ENCODE measurements at places on chromosomes 5 and 9. TPM values are rescaled to one million over a fixed set of nuclear protein-coding genes. Genes with fewer than 3 reads are reported as not detected.

Gene CCNI2
- 1.1 TPM for total RNA-seq

Gene SLC45A2
- not detected for total RNA-seq

Gene DDX4
- not detected for total RNA-seq

Gene PCDHAC1
- total RNA-seq = not detected

Gene GPR151
- total RNA-seq = not detected

Gene PCDHGB7
- total RNA-seq = 1.9 TPM

Gene MYMK
- total RNA-seq = not detected

Gene KIF4B
- total RNA-seq = not detected

Gene FBP2
- not detected for total RNA-seq

Gene SLC36A3
- total RNA-seq = not detected

Gene BAAT
- total RNA-seq = not detected

Gene C5orf46
- not detected for total RNA-seq

Gene OTULINL
- 0.80 TPM for total RNA-seq

Gene NIPAL4
- 3.1 TPM for total RNA-seq

DNA sequence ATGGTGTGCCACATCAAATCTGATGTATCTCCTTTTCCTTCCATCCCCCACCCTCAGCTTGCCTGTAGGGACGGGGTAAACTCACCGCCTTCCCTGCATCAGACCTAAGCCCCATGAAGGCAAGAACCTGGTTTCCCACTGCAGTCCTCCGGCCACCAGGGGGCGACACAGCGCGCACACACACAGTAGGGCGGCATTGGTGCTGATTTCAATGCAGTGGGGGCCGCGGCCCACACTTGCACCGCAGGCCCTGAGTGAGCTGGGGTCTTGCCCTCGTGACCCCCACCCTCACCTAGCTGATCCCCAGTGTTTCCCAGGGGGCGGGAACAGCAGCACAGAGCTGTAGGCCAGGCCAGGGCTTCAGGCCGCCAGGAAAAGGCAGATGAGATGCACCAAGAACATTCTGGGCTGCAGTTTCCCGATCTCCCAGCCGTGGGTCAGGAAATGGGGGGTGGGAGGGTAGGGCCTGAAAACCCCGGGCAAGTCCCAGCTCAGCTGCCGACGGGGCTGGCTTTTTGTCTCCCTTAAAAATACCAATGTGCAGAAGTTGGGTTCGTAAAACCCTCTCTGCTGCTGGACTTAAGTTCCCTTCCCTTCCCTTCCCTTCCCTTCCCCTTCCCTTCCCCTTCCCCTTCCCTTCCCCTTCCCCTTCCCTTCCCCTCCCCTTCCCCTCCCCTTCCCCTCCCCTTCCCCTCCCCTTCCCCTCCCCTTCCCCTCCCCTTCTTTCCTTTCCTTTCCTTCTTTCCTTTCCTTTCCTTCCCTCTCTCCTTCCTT is 19.5 kb downstream of the FAM163B start:
- peak; percentile 35 for DNase-seq

DNA sequence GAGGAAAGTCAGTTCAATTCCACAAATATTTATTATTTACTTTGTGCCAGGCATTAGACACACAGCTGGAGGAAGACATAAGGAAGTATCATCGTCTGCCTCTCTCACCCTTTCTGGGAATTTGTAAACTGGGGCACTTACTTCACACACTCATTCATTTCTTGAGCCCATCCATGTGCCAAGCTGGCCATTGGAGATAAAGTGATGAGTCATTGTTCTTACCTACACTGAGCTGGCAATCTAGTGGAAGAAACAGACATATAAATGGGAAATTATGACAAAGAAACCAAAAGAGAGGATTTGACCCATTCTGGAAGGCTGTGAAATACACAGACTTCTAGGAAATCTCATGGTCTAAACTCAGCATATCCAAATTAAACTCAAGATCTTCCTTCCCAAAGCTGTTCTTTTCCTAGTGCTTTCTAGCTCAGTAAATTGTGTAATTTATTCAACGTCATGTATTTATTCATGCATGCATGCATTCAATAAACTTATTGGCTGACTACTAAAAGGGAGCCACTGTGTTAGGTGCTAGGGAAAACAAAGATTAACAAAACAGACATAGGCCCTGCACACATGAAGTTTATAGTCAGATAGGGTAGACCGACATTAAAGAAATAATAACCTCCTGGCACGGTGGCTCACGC is 65.3 kb downstream of the SH3RF2 start:
- no peak for DNase-seq

DNA sequence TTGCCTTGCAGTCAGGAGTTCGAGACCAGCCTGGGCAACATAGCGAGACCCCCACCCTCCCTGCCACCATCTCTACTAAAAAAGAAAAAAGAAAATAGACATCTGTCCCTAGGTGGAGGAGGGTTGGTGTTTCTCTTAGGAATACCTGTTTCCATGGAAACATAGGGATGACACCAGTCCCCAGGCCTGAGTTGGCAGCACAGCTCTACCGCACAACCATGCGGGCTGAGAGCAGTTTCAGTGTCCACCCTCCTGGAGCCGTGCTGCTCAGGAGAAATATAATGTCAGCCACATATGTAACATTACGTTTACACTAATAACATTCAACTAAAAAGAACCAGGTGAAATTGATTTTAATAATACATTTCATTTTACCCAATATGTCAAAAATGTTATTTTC is 39.3 kb upstream of the CDK20 start:
- no peak for DNase-seq

- no peak for DNase-seq
Observed at GRCh38 chr5:127615916-127616315, 33.0 kb upstream of the CTXN3 start.

- DNase-seq = no peak
Observed at GRCh38 chr5:10920400-10920799, 159.4 kb upstream of the DAP start.

- DNase-seq = no peak
Observed at GRCh38 chr5:79798893-79799590, 109.4 kb downstream of the CMYA5 start.

GRCh38 chr5:82497242-82497641 is 219.1 kb upstream of the RPS23 start:
- DNase-seq = no peak

GRCh38 chr5:16842896-16843295 is 93.2 kb downstream of the MYO10 start:
- no peak for DNase-seq

GRCh38 chr9:99373912-99374311 is 151.8 kb downstream of the SEC61B start:
- no peak for DNase-seq

GRCh38 chr9:4714266-4715016 is 26.6 kb downstream of the AK3 start:
- no peak for DNase-seq

GRCh38 chr5:15611008-15611407 is 111.0 kb downstream of the FBXL7 start:
- no peak for DNase-seq

GRCh38 chr5:98604301-98604700 is 169.2 kb upstream of the RGMB start:
- no peak for DNase-seq

- no peak for DNase-seq
Observed at GRCh38 chr9:72955571-72955970, 2.7 kb upstream of the ALDH1A1 start.

DNA sequence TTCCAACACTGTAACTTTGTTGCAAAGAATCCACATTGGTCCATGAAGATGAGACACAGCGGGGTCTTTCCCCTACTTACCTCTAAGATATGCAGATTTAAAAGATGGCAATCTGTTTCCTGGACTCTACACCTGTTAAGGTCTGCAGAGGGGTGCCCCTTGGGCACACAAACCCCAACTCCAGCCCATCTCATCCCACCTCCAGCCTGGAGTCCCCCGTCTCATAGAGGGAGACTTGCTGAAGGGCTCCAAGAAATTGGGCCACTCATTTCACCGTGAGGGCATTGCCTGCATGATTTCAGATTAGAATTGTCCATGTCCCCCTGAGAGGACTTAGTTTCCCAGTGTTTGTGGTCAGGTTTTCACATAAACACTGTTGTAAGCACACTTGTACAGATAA is 365.7 kb downstream of the IRX2 start:
- no peak for DNase-seq

GRCh38 chr5:20660588-20660987 is 672.6 kb upstream of the CDH18 start:
- no peak for DNase-seq

- no peak for DNase-seq
Observed at GRCh38 chr9:133113163-133113948, 7.7 kb downstream of the RALGDS start.
